Cerebellum (tissue), 4 donors: ENCODE measurements at places on chromosomes 12 and 14. TPM values are rescaled to one million over a fixed set of nuclear protein-coding genes. Genes with fewer than 3 reads are reported as not detected.

The SIX6 gene
- total RNA-seq = not detected

The KRT75 gene
- total RNA-seq = not detected

The GPR65 gene
- 0.18 TPM for total RNA-seq

The PLEKHD1 gene
- 1.3 TPM for total RNA-seq

The RASSF9 gene
- total RNA-seq = 2.4 TPM

DNA sequence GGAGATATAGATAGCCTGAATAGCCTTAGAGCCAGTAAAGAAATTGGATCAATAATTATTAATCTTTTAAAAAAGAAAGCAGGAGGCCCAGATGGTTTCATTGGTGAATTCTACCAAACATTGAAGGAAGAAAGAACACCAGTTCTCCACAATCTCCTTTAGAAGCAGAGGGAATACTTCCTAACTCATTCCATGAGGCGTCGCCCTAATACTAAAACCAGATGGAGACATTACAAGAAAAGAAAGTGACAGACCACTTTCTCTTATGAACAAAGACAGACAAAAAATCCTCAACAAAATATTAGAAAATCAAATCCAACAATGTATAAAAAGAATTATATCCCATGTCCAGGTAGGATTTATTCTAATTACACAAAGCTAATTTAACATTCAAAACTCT is 362.6 kb downstream of the BCAT1 start:
- no peak for DNase-seq

DNA sequence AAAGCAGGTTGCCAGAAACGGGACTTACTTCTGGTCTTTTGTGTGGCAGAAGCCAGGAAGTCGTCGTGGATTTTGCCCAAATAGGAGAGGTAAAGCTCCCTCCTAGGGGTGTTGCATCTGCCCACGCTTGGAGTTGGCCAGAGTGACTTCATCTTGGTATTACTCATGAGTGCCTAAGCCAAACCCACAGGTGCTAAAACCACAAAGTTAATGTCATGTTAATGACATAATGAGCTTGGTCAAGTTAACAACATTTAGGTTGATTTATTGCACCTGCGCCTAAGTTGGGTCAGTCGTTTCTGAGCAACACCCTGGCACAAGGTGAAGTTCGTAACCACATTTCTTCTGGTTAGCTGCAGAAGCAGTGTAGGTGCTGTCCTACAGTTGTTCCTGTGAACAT is 225.2 kb downstream of the FUT8 start:
- DNase-seq = peak; percentile 37

DNA sequence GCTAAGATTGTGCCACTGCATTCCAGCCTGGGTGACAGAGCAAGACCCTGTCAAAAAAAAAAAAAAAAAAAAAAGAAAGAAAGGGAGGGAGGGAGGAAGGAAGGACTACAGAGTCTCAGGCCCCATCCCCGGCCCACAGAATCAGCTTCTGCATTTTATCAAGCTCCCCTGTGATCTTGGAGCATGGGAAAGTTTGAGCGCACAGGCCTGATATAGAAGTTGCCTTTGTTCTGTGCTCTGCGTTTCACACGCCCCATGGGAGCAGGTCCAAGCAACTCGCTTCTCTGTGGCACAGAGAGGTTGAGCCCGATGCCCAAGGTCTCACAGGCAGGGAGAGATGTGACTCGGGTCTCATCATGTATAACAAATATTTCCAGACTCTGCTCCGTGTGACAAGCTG is 101.8 kb downstream of the PHETA1 start:
- DNase-seq = no peak

DNA sequence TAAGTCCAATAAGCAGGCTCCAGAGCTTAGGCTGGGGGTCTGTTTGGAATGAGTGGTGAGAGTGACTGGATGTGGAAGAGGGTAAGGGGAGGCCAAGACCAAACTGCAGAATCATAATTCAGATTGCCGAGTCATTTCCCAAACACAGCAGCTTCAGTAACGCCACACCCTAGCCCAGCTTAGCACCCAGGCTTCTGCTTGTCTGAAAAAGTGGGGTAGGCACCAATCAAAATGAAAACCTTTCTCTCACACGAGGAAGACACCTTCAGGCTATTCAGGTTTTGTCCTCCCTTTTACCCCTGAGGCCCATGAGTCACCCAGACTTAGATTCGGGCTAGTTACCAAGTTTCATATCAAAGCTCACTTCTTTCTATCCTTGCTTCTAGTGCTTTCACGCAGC is 306.1 kb downstream of the DAD1 start:
- no peak for DNase-seq

- DNase-seq = no peak
Measured at GRCh38 chr12:124049451-124050094, 76.6 kb downstream of the ZNF664 start.

DNA sequence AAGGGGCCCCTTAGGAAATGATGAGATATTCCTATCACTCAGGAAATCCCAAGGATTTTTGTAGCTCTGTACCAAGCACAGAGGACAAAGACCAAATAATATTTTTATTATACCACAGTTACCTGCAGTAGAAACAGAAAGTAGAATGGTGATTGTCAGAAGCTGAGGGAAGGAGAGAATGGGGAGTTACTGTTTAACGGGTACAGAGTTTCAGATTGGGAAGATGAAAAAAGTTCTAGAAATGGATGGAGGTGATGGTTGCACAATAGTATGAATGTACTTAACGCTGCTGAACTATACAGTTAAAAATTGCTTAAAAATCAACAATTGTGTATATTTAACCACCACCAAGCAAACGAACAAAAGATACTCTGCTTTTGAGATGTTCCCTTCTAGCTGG is 24.1 kb downstream of the FLVCR2 start:
- no peak for DNase-seq

DNA sequence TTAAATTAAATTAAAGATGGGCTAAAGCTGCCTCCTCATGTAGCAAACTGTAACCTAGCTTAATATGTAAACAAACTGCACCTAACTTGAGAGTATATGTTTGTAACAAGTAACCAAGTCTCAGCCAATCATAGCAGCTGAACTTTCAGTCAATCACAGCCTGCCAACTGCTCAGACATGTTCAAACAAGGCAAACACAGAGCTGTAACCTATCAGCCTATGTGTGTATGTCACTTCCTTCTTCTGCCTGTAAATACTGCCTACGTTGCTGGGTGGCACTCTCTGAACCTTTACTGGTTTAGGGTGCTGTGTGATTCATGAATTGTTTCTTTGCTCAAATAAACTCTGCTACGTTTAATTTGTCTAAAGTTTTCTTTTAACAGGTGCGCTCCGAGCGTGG is 2.9 kb downstream of the SERPINA6 start:
- DNase-seq = no peak

GRCh38 chr14:94787092-94787491 is 17.2 kb upstream of the GSC start:
- DNase-seq = no peak

GRCh38 chr14:83909507-83909906 is 1620.4 kb upstream of the FLRT2 start:
- DNase-seq = no peak

DNA sequence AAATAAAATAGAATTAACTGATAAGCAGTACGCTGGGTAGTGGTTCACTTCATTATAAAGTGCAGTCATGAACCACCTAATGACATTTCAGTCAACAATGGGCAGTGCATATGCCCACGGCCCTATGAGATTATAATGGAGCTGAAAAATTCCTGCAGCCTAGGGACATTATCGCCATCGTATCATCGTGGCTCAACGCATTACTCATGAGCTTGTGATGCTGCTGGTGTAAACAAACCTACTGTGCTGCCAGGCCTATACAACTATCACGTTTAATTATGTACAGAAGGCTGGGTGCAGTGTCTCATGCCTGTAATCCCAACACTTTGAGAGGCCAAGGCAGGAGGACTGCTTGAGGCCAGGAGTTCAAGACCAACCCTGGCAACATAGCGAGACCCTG is 62.3 kb upstream of the TMEM263 start:
- no peak for DNase-seq

DNA sequence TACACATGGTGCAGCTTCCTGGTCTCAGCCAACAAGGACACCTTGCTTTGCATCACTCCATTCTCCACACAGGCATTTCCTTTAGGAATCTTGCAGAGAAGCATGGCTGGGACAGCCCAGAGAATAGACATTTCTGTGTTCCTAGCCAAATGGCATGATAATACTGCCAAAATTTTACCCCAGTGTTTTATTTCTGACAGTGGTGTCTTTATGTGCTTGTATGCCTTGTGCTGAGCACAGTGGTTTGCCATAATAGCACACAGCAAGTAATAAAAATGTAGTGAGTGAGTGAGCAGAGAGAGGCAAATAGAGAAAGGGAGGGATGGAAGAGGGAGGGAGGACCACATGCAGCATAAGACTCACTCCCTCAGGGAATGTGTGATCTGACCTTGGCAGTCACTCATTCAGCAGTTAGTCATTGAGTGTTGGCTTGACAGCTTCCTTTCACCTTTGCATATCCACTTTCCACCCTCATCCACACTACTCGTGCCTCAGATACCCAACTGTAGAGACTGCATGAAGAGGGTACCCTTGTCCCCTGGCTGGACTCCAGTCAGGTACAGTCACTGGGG is 212.8 kb upstream of the CCDC196 start:
- DNase-seq = no peak

DNA sequence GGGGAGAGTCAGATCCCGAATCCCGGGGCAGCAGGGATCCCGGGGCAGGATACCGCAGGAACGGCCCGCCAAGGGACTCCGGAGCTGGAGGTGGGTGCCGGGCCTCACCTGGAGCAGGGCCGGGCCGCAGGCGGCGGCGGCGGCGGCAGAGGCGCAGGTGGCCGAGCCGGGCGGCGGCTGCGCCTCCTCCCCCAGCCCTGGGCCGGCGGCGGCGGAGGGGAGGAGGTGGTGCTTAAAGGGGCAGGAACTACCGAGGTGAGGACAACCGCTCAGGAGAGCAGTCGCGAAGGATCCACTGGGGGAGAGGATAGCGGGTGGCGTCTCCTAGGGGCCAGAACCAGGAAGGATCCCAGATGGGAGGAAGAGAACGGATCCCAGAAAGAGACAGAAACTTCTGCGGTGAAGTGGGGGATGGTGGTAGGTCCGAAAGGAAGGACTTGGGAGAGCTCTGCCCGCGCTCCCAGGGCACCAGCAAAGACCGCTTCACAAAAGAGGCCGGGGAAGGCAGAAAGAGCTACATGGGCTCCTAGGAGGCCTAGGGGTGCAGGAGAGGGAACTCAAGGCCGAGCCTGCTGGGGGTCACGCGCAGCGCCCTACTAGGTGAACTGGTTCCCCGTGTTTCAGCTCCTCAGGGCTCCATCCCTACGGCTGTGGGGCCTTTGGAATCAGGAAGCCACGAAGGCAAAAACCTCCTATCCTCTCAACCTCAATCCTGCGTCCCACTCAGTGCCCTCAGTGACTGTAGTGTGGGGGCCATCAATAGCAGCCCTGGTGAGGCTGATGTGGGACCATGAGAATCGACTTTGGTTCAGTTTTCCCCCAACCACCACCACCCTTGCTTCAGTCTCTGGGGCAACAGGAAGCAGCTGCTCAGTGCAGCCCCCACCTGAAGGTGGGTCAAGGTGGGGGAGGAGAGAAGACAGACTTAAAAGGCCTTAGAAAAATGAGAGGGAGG is 5.0 kb upstream of the BAZ2A start:
- peak; percentile 82 for DNase-seq

- DNase-seq = no peak
Measured at GRCh38 chr14:47264842-47265241, 410.6 kb downstream of the MDGA2 start.

DNA sequence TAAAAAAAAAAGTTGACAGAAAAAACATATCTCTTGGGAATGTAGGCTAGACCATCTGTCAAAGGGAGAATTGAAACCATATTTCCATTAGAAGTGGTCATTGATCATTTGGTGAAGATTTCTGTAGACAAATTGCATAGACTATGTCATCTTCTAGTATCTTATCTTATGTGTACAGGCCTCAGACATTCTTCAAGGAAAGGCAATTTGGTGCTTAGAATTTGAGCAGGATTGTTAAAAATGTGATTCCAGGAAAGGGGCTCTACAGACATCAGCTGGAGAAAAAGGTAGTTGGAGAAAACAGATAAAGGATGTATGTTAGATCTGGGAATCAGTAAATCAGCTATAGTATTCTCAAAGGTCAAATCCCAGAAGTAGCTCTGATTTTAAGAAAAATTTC is 627.1 kb downstream of the TMTC2 start:
- DNase-seq = no peak

- peak; percentile 68 for DNase-seq
Measured at GRCh38 chr12:69886109-69886508, 61.1 kb downstream of the MYRFL start.

DNA sequence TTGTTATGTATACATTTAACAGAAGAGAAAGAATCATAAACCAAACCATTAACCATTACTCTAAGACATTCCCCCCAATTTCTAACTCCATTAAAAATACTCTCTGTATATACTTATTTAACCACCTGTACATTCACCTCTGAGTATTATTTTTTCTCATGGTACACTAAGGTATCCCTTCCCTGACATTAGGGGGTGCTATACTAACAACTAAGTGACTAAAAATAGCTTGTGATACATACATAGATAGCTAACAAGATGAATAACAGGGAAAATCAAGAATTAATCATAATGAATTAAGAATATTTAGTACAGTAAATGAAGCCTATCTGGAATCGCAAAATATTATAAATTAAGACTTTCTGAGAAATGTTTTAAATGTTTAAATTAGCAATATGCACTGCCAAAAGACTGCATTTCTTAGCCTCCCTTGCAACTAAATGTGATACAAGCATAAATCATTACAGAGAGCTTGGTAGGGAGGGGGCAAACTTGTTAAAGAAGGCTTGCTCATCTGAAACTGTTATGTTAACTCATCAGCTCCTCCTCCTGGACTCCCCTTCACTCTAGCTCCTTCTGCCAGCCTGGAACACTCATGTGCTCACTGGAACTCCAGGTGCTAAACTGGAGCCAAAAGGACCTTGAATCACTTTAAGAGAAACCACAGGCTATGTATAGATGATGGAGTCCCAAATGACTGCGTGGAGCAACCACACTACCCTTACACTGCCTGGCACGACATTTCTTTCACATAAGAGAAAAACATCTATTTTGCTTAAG is 14.9 kb downstream of the C2CD5 start:
- no peak for DNase-seq
